Hippocampal formation (tissue), 2 donors: ENCODE measurements at places on chromosomes 7 and 10.

DNA sequence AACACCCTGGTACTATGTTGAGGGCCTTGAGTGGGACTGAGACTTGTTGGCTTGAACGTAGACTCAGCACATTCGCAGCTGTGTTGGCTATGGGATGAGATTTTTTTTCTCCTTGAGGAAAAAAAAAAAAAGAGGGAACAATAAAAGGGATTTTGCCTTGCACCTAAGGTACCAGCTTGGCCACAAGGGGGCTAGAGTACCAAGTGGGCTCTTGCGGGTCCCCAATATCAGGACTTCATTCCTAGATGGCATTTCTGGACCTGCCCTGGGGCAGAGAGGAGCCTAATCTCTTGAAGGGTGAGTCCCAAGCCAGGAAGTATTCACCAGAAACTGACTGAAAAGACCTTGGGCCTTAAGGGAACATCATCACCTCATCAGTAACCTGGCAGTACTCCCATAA, 1083.6 kb upstream of the PHF14 start:
- no peak for DNase-seq

DNA sequence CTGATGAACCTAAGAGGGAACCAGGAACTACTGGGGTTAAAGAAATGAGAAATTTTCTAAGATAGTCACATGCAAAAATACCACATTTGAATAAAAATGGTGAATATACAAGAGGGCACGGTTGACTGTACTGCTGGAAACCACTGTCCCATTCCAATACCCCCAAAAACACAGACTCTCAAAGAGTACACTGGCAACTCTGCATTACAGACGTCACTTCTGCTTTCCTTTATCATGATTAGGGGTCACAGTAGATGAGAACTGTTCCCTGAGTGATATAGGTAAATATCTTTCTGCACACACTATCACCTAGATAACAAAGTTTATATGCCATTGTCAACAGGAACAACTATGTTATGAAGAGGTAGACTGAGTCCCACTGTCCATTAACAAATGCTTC, 69.5 kb downstream of the RAPGEF5 start:
- no peak for DNase-seq

DNA sequence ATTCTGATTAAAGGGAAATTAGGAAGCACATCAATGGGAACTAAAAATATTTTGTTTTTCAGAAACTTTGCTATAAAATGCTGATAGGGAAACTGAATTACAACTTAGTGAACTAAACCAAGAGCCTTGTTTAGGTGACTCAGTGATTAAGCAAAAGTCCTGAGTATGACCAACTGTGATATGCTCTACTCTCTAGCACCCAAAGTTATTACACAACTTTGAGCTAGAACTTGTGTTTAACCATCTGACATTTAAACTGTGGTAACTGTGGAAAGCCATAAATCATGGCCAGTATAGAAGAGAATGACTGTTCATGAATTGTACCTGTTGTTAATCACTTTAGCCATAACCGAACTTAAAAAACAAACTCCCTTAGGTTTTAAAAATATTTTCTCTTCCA, 127.4 kb downstream of the ZNF365 start:
- no peak for DNase-seq

DNA sequence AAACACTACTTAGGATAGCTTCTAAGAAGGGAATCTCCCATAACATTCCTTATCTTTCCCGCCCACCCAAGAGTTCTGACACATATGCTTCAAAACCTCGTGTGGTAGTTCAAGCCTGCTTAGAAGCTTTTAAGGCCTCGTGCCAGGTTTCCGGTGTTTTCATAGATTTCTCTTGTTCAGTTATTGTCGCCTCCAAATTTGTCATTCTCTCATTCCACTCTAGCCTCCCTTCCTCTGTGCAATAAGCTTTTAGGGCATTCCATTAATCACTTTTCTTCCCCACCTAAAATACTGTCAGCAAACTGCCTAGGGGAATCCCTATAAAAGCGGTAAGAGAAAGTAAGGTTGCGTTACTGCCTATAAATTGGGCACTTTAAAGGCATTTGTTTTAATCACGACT, 718 bp upstream of the BPGM start:
- no peak for DNase-seq
